ENCODE measurements at places on chromosomes 2 and 18. TPM values are rescaled to one million over a fixed set of nuclear protein-coding genes. Genes with fewer than 3 reads are reported as not detected.

Gene FBLN7
- 26.9 TPM for polyA plus RNA-seq

DNA sequence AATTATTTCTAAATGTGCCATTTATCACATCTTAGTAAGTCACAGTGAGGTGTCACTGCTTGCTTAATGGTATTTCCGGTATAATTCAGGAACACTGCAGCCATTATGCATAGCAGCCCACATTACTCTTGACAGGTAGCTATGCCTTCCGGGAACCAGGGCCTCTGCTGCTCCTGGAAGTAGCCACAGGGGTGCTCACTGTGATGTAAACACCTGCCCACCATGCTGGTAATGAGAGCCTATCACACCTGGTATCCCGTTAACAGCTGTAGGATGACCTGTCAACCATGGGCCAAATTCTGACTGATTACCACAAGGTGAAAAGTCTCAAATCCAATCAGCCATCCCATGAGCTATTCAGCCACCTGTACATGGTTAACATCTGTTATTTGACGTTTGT, 647.0 kb upstream of the NXPH2 start:
- DNase-seq, result no peak

- no peak for DNase-seq
Observed at GRCh38 chr2:151403914-151404313, 5.8 kb upstream of the RIF1 start.

Gene ITGA6
- polyA plus RNA-seq, result 32.7 TPM

Measured in left renal pelvis (tissue), 4 donors.